ENCODE measurements at places on chromosomes 5 and 9.
A peak's percentile ranks its signal among the peaks of the same experiment; 100 is the strongest.

DNA sequence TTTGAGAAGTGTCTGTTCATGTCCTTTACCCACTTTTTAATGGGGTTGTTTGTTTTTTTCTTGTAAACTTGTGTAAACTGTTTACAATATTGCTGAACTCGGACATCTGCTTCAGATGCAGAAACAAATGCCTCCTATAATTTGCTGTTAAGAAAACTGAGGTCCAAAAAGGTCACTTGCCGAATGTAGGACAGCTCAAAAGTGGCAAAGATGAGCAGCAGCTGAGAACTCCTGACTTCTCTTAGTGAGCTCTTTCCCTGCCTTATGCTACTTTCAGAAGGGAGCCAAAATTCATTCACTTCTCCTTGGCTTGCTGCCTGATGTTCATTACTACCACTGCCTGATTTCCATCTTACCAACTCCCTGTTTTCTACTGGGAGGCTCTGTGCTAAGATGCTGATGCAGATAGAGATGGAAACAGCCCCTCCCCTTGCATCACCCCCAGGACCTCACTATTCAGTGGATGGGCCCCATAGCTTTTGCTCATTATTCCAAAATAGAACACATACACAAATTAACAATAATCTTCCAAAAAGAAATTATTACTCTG is 60.1 kb downstream of the SEMA6A start:
- DNase-seq, result no peak

- DNase-seq, result no peak
Observed at GRCh38 chr5:171773106-171773505, 12.5 kb upstream of the SMIM23 start.

DNA sequence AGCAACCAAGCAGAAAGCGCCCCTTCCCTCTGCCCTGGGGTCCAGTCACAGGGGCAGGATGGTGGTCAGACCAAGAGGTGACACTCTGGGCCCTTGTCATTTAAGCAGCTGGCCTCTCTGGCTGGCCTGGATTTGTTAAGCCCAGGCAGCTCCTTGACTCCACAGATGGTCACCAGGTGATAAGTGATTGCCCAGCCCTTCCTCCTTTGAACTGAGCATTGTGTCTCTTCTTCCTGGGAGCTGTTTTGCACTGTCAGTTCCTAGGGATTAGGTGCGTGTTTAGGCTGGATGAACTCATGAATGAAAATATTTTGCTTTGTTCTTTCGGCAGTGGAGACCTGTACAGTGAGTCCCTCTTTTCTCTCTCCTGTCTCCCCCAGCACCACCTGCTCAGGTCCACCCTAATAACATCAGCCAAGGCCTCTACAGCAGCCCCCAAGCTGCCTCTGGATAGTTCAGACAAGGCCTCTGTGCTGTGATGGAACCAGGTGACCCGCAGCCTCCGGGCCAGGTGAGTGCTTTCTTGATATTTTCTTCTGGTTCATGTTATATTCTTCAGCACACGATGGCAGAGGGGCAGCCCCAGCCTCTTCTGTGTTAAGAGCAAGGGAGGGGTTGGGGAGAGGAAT is 139.7 kb upstream of the PITX1 start:
- no peak for DNase-seq

GRCh38 chr9:137241490-137242268 is 592 bp downstream of the TUBB4B start:
- DNase-seq, result peak; percentile 69

Data from stimulated activated CD4-positive, alpha-beta T cell treated with anti-CD3 and anti-CD28 coated beads, Interleukin-1b, Interleukin-23, amount 100 ng/mL, for 4 hours (primary cell).